ENCODE measurements at places on chromosomes 16 and 17.

DNA sequence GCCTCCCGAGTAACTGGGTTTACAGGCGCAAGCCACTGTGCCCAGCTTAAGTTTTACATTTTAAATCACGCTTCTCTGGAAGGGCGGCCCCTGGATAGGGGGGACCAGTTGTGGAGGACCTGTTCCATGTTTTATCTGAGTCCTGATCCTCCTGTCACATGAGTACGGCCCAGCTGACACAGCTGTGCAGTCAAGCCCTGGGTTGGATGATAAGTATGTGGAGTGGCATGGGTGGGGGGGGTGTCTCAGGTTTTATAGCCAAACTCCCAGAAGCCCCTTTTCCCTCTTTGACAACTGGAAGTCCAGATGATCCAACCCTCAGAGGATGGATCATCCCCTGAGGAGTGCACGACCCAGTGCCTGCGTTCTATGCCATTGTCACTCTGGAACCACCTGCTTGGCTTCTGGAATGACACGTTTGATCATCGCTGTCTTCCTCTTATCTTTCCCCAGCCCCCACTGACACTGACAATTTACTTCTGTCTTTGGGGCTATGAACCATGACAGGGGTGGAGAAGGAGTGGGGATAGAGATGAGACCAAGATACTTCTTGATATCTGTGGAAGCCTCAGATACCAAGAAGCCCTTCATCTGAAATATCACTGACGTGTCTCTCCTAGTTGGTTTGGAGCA lies 191.2 kb downstream of the MSI2 start:
- peak overlapping the region; percentile 9 for H3K27ac ChIP-seq
- no peak overlapping the region for H3K4me3 ChIP-seq
- H3K27me3 ChIP-seq: no peaks in the 10 kb centered on the region
- H3K4me1 ChIP-seq: peaks cover 37% of the 10 kb centered on the region

- peaks cover 10% of the 10 kb centered on the region for H3K36me3 ChIP-seq
- DNase-seq: no peak
- H3K27me3 ChIP-seq: no peaks in the 10 kb centered on the region
- no peak overlapping the region for H3K27ac ChIP-seq
- H3K4me3 ChIP-seq: no peak overlapping the region
Measured at GRCh38 chr16:12300945-12301500, 324.5 kb downstream of the SNX29 start.

DNA sequence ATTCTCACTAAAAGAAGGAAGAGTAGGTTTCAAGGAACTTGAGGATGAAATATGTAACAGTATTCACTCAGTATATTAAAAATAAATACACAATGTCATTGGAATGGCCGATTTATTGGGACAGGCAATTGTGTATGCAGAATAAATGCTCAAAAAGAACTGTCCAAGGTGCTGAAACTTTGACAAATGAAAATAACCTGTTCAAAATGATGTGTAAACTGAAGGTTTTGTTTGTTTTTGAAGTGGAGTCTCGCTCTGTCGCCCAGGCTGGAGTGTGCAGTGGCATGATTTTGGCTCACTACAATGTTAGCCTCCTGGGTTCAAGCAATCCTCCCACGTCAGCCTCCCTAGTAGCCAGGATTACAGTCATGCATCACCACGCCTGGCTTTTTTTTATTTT lies 318.7 kb upstream of the RBFOX1 start:
- H3K27me3 ChIP-seq: no peaks in the 10 kb centered on the region
- no peaks in the 10 kb centered on the region for H3K36me3 ChIP-seq
- no peak for DNase-seq
- no peak overlapping the region for H3K27ac ChIP-seq
- no peak overlapping the region for H3K4me3 ChIP-seq
- no peaks in the 10 kb centered on the region for H3K4me1 ChIP-seq

GRCh38 chr17:4530799-4531730 lies 24.1 kb downstream of the MYBBP1A start:
- H3K27me3 ChIP-seq: peaks cover 13% of the 10 kb centered on the region
- H3K4me1 ChIP-seq: peaks cover 24% of the 10 kb centered on the region
- no peak overlapping the region for H3K4me3 ChIP-seq

GRCh38 chr17:75032720-75033280 lies 14.0 kb downstream of the ATP5PD start:
- peak overlapping the region; percentile 89 for H3K4me3 ChIP-seq
- no peak for DNase-seq
- H3K27ac ChIP-seq: peak overlapping the region; percentile 95
- H3K36me3 ChIP-seq: no peaks in the 10 kb centered on the region
- peaks cover 41% of the 10 kb centered on the region for H3K4me1 ChIP-seq

DNA sequence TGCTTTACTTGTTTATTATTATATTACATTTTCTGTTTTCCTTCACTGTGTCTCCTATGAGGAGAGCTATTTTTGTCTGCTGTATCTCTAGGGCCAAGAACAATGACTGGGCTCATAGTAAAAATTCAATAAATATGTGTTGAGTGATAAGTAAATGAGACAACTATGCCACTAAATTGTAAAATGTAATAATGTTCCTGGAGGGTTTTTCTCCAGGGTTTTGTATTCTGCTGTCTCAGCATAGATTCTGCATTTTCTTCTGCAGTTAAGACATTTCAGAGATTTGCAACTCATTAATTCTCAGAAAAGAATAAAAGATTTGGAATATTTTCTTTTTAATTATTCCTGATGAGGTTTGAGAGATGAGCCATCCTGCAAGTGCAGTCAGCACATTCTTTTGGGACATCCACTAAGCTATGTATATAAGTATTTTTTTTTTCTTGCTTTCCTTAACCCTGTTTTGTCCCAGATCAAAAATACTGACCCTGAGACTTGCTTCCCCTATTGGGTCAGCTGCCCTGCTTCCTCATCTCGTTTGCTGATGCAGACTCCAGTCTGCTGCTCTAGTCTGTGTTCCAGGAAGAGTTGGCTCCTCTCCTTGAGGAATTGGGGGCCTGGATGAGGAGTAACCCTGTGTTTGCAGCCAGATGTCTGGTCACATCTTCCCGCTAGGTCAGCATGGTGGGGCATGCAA lies 122.9 kb downstream of the ABCA8 start:
- H3K4me1 ChIP-seq: no peaks in the 10 kb centered on the region
- H3K27me3 ChIP-seq: peaks cover 26% of the 10 kb centered on the region
- no peak overlapping the region for H3K4me3 ChIP-seq

DNA sequence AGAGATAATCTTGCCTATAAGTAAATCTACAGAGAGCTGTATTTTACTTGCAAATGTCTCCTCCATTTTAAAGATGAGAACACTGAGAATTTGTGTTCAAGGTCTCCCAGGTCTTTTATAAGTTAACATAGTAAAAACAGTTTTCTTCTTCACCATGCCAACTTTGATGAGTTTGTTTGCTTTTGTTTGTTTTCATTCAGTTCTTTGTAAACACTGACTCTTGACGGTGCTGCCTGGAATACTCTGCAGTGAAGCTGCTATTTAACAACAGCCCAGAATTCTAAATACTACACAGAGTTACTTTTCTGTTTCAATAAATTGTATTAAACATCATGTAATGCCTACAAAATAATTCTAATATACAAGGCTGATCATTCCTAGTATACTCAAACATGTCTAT lies 41.4 kb upstream of the PITPNM3 start:
- H3K4me1 ChIP-seq: peaks cover 6% of the 10 kb centered on the region
- H3K27me3 ChIP-seq: no peaks in the 10 kb centered on the region
- H3K4me3 ChIP-seq: no peak overlapping the region
- no peak overlapping the region for H3K27ac ChIP-seq
- DNase-seq: no peak
- peaks cover 6% of the 10 kb centered on the region for H3K36me3 ChIP-seq

- H3K27ac ChIP-seq: peak overlapping the region; percentile 100
- DNase-seq: no peak
- H3K36me3 ChIP-seq: peaks cover 8% of the 10 kb centered on the region
- no peaks in the 10 kb centered on the region for H3K27me3 ChIP-seq
- H3K4me1 ChIP-seq: peaks cover 40% of the 10 kb centered on the region
- H3K4me3 ChIP-seq: peak overlapping the region; percentile 93
Measured at GRCh38 chr17:31311526-31311925, 2.3 kb downstream of the EVI2B start.

GRCh38 chr16:68833251-68833650 lies 10.1 kb upstream of the TANGO6 start:
- DNase-seq: no peak
- peaks cover 13% of the 10 kb centered on the region for H3K27me3 ChIP-seq
- H3K36me3 ChIP-seq: peaks cover 2% of the 10 kb centered on the region
- H3K27ac ChIP-seq: no peak overlapping the region
- no peak overlapping the region for H3K4me3 ChIP-seq
- H3K4me1 ChIP-seq: no peaks in the 10 kb centered on the region

- peak overlapping the region; percentile 91 for H3K4me3 ChIP-seq
- H3K27ac ChIP-seq: peak overlapping the region; percentile 99
- H3K36me3 ChIP-seq: no peaks in the 10 kb centered on the region
- peaks cover 29% of the 10 kb centered on the region for H3K27me3 ChIP-seq
Measured at GRCh38 chr17:77280304-77281121, 139.7 kb downstream of the SEC14L1 start.

DNA sequence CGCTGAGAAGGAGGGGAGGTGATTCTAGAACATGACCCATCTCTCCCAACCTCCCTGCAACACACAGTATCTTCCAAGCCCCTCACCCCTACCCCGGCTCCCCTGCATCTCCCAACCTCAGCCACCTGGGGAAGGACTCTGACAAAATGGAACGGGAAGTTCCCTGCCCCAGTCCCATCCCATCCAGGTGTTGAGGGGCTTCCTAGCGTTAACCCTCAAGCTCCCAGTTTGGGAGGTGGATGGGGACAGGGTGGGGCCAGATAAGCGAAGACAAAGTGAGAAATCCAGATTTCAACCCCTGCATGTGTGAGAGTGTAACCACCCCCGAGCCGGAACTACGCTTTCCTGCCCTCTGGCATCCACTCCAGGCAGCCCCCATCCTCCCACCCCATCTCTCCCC lies 1.8 kb downstream of the ZSCAN10 start:
- H3K4me1 ChIP-seq: peaks cover 23% of the 10 kb centered on the region
- H3K27me3 ChIP-seq: no peaks in the 10 kb centered on the region
- no peak for DNase-seq
- no peaks in the 10 kb centered on the region for H3K36me3 ChIP-seq

- H3K4me1 ChIP-seq: peaks cover 30% of the 10 kb centered on the region
- no peak overlapping the region for H3K27ac ChIP-seq
- H3K27me3 ChIP-seq: no peaks in the 10 kb centered on the region
- no peak overlapping the region for H3K4me3 ChIP-seq
- DNase-seq: no peak
Measured at GRCh38 chr16:67039260-67040020, 10.5 kb downstream of the CBFB start.

DNA sequence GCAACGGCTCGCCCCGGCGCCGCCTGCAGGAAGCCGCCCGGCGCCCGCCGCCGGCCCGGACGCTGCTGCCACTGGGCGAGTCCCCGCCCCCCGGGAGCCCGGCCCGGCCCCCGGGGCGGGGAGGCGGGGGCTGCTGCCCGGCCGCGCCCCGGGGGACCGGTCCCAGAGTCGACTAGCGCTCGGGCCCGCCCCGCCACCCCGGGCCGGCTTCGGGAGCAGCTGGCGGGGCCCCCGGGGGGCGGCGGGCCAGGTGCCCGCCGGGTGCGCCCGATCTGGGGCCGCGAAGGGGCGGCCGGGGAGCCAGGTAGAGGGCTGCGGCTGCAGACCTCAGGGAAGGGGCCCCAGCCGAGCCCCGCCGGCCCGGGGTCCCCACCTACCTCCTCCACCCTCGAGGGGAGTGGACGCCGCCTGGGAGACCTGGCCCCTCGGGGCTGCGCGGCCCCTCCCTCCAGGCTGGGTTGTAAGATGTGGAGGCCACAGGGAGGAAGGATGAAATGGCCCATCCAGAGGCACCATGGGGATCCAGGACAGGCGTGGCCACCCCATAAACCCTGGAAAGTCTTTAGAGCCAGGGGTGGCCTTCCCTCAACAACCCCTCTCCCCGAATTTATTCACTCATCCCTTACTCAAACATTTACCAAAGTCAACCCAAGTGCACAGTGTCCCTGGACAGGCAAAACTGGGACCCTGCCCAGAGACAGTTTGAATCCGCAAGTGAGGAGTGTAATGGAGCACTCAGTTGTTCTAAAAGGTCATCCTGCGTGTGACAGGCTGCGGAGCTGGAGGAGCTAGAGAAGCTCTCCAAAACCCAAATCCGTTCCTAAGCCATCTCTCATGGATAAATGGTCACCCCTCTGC lies at the start of gene CDYL2:
Gene CDYL2, minus strand, starts transcription at position 73 of the 858 bp plus-strand sequence. CDS start 425 bp downstream, outside the sequence.
- DNase-seq: peak; percentile 36
- no peaks in the 10 kb centered on the region for H3K36me3 ChIP-seq
- H3K27ac ChIP-seq: no peak within 1 kb of the TSS
- no peaks in the 10 kb centered on the region for H3K27me3 ChIP-seq
- peaks cover 19% of the 10 kb centered on the region for H3K4me1 ChIP-seq
- H3K4me3 ChIP-seq: peak within 1 kb of the TSS; percentile 91

DNA sequence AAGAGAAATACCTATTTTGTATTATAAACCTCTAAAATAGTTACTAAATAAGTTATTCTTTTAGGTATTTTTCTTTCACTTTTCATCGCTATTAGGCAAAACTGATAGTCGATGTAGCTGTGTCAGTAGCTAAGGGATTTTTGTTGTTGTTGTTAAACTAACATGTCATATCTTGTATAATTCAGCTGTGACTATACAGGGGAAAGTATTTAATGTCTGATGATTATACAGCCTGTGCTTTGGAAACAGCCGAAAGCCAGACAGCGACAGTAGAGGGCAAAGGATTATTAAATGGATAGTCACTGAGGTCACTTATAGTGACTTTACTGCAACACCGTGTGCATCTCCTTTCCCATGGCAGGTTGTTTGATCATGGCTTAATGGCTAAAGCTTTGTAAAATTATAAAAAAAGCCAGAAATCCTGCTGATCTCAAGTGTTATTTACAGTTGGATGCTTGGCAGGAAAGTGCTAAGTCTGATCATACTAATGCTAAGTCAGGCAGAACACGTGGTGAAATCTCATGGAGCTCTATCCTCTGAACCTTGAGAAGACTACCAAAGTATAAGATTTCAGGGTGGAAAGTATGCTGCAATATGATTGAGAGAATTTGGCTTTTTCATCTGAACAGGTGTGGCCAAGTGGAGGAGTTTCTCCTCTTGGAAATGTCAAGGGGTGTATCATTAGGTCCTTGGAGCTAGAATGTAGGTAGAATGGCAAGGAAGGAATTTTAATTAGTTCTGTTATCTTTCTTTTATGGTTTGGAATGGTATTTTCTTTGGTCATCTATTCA lies 88.4 kb downstream of the FTO start:
- H3K4me3 ChIP-seq: no peak overlapping the region
- H3K36me3 ChIP-seq: no peaks in the 10 kb centered on the region
- no peak for DNase-seq
- no peak overlapping the region for H3K27ac ChIP-seq

Data from T-helper 17 cell (primary cell).